ENCODE measurements at places on chromosomes 4 and X.

DNA sequence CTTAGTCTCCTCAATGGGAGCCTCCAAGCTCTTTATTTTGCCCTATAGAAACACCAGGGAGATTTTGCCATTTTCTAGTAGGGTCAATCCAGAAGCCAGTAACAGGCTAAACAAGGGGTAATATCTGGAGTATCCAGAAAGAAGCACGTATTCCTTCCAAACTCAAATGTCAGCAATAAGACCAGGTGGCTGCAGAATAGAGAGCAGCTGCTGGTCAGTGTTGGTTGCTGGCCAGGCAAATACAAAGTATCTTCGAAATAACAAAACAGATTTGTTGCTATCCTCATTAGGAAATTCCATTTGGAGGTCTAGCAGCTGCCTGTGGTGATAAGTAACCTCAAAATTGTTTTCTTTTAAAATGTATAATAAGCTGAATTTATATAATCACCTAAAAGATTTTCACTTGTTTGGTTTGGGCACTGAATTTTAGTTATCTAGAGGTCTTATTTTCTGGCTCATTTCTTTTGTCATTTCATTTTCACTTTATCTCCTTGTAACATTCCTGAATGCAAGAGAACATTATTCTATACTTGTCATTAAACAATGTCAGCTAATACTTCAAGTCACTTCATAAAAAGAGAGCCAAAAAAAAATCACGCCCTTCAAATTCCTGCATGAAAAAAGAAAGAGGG, 320.6 kb downstream of the DTHD1 start:
- DNase-seq = no peak

DNA sequence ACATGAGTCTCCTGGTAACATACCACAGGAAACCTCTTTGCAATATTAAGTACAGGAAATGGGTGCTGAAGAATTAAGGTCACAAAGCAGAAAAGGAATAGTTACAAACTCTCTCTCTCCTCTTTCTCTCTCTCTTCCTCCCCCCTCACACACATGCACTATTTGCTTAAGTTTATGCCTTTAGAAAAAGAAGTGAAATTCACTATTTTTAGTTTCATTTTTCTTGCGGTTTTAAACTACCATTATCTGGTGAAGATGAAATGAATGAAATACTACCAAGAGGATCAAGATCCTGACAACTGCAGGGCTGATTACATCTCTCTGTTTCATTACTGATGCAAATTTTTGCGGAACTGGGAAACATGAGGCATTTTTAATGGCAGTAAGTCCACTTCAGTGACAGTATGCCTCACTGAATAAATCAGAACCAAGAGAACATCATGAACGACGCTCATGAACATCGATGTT, 64.3 kb upstream of the FTHL17 start:
- no peak for DNase-seq

- no peak for DNase-seq
Measured at GRCh38 chr4:81635739-81636138, 164.0 kb upstream of the RASGEF1B start.

GRCh38 chrX:147945286-147945685, 33.6 kb downstream of the FMR1 start:
- no peak for DNase-seq

GRCh38 chr4:14529653-14530052, 472.6 kb upstream of the CPEB2 start:
- DNase-seq = no peak

DNA sequence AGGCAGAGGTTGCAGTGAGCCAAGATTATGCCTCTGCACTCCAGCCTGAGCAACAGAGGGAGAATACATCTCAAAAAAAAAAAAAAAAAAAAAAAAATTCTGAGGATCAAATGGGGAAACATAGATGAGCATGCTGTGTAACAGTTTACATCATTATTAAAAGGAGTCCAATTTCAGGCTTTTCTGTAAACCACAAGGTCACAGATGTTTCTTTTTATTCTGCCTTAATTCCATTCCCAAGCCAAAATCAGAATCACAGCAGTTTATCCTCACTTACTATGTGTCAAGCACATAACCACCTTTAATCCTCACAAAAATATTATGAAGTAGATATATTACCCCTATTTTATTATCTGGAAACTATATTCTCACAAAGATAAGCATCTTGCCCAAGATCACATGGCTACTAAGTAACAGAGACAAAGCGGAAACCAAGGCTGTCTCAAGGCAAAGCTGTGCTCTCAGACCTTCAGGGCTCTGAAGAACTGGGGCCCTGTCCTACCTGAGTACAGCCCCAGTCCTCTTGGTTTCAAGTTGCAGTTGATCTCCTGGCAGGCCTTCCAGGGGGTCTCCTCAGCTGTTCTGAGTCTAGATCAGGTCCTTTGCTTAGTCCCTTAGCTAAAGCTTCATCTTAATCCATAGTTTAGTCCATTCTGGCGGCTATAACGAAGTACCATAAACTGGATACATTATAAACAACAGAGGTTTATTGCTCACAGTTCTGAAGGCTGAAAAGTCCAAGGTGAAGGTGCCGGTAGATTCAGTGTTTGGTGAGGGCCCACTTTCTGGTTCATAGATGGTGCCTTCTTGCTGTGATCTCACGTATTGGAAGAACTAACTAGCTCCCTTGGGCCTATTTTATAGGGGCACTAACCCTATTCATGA, 141.3 kb downstream of the PALLD start:
- DNase-seq = no peak

GRCh38 chrX:46341767-46342322, 203.4 kb downstream of the ZNF674 start:
- no peak for DNase-seq

GRCh38 chrX:13346646-13347045, 26.8 kb upstream of the ATXN3L start:
- DNase-seq = no peak

GRCh38 chr4:168021666-168022065, 70.7 kb upstream of the ANXA10 start:
- DNase-seq = no peak

DNA sequence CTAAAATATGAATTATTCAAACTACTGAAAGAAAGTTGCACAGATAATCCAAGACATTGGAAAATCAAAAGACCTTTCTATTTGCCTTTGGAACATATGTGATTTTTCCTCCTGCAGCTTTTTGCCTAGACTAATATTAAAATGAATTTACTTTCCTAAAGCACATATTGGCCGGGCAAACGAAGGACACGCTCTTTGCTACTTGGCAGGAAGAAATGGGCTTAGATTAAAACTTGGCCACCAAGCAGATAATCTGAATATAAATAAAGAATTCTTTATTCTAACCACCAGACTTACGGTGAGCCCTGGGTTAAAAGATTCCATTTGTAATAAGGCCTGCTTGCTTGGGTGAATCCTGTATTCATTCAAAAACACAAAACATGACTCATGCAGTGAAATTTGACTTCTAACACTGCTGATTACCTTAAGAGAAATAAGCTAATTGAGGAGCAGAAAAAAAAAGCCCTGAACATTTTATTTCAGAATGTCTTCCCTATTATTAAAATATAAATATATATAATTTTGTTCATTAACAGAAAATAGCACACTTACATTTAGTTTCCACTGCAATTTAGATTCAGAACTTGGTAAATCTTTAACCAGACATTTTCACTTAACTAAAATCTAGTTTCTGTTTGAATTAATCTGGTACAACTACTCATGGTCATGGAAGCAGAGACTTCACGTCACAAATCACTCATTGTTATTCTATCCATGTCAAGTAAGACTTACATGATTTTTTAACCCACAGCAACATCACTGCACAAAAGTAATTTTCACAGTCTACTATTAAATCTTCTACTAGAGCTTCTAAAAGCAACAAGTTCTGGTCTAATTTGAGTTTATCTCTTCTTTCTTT, 116.1 kb upstream of the PLAC1 start:
- DNase-seq = no peak

Data from NCI-H1694 (cell line).